ENCODE measurements at places on chromosomes 13 and 19.
A peak's percentile ranks its signal among the peaks of the same experiment; 100 is the strongest.

GRCh38 chr13:97116754-97117153 lies 105.4 kb upstream of the MBNL2 start:
- DNase-seq: no peak

GRCh38 chr13:23695711-23696464 lies 125.7 kb downstream of the TNFRSF19 start:
- no peak for DNase-seq

DNA sequence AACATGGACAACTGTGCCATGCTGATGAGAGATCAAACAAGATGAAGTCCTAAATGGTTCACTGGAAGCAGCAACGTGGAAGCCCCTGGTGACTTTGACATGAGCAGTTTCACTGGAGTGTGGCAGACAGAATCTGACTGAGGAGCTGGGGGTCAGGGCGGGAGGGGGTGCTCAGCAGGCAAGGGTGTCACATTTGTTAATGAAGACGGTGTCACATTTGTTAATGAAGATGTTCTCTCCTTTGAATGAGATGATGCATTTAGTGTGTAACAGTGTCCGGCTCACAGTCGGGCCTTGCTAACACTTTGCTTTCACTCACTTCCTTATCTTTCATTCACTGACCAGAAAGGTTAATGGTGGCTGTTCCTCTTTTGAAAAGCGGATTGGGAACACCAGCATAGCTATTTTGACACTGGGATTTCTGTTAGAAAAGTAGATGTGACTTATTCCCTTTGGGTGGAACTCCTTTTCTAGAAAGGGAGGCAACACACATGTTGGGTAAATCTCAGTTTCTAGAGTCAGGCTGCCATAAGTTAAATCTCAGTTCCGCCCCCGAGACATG lies 693.7 kb downstream of the UQCRFS1 start:
- no peak for DNase-seq

GRCh38 chr19:39502640-39503417 lies 4.1 kb downstream of the DLL3 start:
- DNase-seq: peak; percentile 76

DNA sequence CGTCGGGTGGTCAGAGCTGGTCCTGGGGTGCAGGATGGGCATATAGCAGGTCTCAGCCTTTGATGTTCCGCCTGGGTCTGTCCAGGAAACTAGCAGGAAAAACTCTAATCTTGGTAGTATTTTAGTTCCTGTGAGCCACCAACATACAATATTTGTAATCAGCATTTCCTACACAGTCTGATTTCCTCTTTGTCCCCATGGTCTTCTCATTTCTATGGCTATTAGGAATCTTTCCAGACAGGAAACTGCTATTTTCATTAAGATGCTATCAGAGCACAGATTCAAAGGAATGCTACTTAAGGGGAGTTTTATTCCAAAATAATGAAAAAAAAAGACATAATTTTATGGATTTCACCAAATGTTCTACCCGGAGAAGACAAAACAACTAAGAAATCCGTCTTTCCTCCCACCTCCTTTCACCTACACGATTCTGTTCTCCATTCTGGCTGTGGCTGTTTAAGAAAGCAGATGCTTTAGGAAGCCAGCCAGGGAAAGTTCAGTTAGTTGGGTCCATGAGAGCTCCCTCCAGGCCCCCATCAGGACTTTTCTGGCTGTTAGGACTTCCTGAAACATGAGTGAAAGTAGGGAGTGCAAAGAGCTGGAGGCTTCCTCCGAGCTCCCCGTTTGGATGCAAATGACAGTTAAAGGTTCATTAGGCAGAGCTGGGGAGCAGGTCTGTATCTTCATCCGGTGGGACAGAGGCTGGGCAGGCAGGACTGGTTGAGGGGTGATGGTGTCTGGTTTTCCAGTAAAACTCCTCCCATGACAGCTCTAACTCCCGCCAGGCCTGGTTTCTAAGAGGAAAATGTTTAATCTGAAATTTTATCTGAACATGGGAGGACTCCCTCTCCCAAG lies 36.3 kb downstream of the SHISA2 start:
- DNase-seq: no peak

GRCh38 chr19:926589-927350 lies 935 bp downstream of the ARID3A start:
- no peak for DNase-seq

DNA sequence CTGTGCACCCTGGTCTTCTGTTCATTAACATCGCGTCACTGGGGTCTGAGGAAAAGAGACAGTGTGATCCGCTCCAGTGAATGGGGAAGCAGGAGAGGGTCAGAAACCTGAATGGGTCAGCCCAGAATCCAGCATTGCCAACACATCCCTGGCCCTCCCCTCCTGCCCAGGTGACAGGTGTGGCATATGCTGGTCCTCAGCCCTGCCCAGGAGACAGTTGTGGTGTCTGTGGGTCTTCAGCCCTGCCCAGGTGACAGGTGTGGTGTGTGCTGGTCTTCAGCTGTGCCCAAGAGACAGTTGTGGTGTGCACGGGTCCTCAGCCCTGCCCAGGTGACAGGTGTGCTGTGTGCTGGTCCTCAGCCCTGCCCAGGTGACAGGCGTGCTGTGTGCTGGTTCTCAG lies 8.0 kb downstream of the TFDP1 start:
- DNase-seq: no peak

DNA sequence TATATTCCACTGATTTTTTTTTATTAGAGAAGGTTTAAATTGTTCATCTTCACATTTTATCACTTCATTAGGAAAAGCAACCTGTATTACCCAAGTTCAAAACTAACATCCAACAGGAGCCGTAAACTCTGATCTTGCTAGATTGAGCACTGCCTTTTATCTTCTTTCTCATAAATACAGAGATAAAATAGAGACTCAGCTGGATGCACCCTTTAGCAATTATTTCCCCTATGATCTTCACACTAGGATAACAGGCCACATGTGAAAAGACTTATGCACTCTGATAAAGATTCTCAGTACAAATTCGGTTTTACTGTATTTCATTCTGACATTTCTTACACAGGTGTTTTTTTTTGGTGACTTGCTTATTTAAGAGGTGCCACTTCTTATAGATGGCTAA lies 2438.2 kb upstream of the PCDH20 start:
- DNase-seq: no peak

GRCh38 chr13:82062772-82063171 lies 1721.8 kb upstream of the SPRY2 start:
- DNase-seq: no peak
